Mesothelial cell of epicardium (in vitro differentiated cells): ENCODE measurements at places on chromosomes 4 and X.

GRCh38 chr4:181646864-181647263, 596.3 kb upstream of the TENM3 start:
- no peak for DNase-seq

GRCh38 chrX:155876704-155877103, 4.4 kb upstream of the VAMP7 start:
- DNase-seq, result no peak

DNA sequence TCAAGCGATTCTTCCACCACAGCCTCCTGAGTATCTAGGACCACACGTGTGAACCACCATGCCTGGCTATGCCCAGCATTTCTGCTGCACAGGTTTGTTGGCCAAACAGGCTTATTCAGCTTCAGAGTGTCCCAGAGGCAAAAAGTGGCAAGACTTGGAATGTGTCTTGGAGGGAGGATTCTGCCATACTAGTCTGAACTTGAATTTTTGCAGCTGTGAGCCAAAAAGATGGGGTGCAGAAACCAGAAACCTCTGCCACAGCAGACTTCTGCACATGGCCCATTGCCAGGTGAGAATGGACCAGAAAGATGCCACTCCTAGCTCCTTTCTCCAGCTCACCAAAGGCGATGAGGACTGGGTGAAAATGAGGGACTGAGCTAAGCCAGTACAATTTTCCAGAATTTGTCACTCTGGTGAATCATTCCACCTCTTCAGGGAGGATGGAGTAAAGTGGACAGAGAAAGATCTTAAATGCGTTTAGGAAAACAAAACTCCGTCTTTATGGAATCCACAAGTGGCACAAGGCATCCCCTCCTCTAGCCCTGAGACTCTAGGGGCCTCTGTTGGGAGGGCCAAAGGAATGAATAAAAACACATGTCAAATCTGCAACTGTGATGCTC, 369.1 kb upstream of the CLNK start:
- no peak for DNase-seq

DNA sequence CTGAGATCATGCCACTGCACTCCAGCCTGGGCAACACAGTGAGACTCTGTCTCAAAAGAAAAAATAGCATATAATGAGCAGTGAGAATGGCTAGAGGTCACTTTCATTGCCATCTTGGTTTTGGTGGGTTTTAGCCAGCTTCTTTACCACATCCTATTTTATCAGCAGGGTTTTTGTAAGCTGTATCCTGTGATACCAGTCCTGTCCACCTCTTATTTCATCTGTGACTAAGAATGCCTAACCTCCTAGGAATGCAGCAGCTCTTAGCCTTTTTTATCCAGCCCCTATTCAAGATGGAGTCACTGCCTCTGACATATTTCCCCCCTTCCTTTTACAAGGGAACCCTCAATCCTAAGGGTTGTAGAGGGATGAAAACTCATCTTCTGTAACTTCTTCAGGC, 26.1 kb upstream of the IGFBP7 start:
- DNase-seq, result no peak

DNA sequence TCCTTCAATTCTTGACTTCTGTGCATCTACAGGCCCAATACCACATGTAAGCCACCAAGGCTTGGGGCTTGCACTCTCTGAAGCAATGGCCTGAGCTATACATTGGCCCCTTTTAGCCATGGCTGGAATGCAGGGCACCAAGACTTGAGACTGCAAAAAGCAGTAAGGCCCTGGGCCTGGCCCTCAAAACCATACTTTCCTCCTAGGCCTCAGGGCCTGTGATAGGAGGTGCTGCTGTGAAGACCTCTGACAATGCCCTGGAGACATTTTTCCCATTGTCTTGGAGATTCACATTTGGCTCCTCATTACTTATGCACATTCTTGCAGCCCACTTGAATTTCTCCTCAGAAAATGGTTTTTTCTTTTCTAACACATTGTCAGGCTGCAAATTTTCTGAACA, 68.5 kb upstream of the FSTL5 start:
- DNase-seq, result no peak

DNA sequence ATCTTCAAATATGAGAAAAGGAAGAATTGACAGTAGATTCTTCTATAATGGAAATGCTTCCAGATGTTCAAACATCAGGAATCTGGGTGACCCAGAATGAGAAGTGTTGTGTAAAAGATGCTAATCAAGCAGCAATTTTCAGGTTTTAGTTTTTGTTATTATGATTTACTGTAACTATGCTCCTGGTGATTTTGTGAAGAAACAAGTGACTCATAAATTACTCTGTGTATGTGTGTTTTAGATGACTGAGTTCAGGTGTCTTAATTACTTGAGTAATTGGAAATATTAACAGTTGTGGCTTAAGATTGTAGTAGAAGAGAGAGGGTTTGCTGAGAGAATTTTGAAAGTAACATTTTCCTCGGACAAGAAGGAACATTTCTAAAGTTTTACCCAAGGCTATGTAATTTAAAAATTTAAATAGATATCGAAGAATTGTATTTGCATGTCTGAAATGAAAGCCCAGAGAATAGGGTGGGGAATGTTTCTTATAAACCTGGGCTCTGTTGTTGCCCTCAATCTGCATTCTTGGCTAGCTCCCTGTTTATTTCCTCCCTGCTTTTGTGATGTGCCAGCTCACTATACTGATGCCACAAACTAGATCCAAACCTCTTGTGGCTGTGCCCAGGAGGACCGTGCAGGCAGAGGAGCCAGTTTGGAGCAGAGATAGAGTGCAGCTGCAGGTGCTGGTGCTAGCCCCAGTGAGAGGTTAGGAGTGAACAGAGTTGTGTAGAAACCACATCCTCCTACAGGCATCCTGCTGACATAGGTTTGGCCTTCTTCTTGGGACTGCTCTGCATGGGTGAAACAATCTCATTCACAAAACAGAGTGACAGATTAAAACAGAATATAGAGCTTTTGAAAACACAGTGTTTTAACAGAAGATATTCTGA, 25.4 kb upstream of the TNIP3 start:
- DNase-seq, result no peak

GRCh38 chr4:145533001-145533400, 51.3 kb downstream of the SMAD1 start:
- no peak for DNase-seq
